M059J (cell line): ENCODE measurements at places on chromosomes 16 and 17.

- peak; percentile 83 for DNase-seq
Observed at GRCh38 chr16:11611871-11612664, 25.3 kb upstream of the LITAF start.

DNA sequence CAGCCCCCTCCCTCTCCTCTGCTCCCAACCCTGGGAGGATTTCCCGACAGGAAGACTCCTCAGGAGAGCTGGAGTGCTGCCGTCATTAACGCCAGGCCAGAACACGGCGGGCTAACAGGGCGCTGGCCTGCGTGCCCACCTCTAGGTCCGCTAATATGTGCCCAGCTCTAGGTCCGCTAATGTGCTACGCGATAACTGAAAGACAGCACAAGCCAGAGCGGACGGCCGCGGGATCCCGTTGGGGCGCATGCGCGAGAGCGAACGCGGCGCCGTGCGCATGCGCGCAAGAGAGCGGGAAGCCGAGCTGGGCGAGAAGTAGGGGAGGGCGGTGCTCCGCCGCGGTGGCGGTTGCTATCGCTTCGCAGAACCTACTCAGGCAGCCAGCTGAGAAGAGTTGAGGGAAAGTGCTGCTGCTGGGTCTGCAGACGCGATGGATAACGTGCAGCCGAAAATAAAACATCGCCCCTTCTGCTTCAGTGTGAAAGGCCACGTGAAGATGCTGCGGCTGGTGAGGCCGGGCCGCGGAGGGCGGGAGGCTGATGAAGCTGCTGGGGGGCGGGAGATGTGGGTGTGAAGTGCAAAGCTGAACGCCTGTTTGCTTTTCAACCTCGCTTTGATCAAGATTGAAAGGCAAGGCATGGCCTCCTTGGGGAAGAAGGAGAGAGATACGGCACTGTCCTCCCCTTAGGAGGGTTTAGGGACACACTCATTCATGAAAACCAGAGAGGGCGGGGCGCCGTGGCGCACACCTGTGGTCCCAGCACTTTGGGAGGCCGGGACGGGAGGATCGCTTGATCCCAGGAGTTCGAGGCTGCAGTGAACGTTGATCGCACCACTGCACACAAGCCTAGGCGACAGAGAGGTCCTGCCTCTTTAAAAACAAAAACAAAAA is at the start of gene CKLF:
CKLF (plus strand) TSS at position 291 of the 892 bp plus-strand sequence; CDS start at position 431, 140 bp downstream.
- DNase-seq = peak; percentile 84

DNA sequence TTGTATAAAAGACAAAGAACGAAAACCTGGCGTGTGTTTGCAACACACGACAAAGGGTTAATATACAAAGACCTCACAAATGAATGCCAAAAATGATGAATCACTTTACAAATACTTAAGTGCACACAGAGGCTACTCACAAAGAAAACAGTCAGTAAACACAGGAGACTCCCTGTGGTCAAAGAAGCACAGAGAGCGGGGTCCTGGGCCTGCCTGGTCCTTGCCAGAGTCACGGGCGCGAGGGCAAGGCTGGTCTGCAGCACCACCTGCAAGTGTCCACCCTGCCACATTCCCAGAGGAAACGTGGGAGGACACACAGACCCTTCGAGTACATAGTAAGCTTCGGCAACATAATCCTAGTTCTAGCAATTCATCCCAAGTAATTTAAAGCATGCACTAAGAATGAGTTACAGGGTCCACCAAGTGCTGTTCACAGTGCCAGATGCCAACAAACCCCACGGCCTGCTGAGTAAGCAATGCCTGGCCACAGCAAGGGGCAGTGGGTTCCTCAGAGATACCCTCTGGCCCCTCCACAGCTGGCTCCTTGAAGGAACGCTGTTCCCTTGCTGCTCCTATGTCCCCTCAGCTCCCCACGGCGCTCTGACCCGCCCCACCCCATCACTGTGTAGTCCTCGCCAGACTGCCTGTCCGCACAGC is 24.6 kb upstream of the FAAP100 start:
- peak; percentile 83 for DNase-seq

DNA sequence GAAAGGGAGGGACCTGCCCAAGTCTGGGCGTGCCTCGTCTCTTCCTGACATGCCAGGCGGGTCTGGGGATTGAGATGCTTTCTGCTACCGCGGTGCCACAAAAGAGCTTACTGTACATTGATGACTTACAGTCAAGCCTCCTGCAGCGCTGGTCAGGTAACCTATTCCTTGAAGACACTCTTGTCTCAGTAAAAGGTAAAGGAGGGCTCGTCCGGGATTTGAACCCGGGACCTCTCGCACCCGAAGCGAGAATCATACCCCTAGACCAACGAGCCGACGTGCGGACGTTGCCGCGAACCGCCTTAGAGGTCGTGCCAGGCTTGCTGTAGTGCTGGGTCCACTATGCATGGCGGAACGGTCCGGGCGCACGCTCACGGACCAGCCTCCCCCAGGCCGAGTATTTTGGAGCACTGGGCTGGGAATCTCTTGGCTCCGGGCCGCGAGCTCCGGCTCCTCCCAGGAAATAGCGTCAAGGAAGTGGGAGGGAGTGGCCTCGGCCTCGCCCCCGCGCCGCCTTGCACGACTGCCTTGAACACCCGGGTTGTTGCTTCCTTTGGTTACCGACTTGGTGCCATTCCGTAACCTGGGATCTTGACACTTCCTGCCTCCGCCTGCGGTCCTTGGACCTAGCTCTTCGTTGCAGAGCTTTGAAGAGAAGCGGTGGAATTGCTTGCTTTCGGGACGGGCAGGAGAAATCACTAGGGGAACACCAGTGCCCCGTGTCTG is 12.4 kb upstream of the AURKB start:
- DNase-seq = peak; percentile 94

- no peak for DNase-seq
Observed at GRCh38 chr16:30774367-30775130, 12.4 kb downstream of the RNF40 start.

- peak; percentile 94 for DNase-seq
Observed at GRCh38 chr17:76497979-76498875, 3.0 kb downstream of the RHBDF2 start.

DNA sequence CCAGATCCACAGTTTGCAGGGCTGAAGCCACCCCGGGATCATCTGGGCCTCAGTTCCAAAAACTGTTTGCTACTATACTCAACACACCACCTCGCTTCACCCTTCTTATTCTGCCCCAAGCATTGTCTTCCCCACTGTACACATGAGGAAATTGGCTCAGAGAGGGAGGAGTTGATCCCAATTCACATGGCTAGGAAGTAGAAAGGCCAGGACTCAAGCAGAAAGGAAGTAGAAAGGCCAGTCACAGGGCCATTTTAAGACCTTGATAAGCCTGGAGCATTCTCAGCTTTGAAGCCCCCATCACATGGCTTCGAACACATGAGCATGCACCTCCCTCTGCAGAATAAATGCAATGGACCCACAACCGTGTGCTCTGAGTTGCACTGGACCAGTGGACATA is 7.7 kb upstream of the PRSS22 start:
- no peak for DNase-seq

- DNase-seq = peak; percentile 84
Observed at GRCh38 chr16:77794586-77794985, 6.2 kb downstream of the VAT1L start.

DNA sequence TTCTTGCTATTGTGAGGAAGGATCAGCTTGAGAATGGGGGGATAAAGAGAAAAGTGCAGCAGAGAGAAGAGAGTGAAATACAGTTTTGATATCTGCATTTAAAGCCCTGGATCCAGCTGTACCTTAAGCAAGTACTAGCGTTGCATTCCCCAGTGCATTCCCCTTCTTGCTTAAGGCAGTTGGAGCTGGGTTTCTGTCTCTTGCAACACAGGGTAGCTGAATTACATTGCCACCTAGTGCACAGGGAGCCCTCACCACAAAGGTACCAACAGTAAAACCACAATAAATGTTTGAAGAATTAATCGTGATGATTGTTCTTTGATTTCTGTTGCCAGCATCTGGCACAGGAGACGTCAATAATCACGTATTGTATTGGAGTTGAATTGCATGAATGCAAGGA is 588.7 kb downstream of the RBFOX1 start:
- DNase-seq = peak; percentile 7

- peak; percentile 28 for DNase-seq
Observed at GRCh38 chr16:75482434-75483205, 12.6 kb downstream of the CHST6 start.

DNA sequence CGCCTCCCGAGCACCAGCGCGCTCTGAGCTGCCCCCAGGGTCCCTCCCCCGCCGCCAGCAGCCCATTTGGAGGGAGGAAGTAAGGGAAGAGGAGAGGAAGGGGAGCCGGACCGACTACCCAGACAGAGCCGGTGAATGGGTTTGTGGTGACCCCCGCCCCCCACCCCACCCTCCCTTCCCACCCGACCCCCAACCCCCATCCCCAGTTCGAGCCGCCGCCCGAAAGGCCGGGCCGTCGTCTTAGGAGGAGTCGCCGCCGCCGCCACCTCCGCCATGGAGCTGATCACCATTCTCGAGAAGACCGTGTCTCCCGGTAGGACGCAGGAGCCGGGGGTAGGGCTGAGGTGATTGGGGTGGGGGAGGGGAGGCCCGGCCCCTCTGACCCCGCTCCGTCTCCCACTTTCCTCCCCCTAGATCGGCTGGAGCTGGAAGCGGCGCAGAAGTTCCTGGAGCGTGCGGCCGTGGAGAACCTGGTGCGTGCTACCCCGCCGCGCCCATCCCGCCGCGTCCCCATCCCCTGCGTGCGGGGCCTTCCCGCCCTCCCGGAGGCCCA is 329 bp downstream of the KPNB1 start:
- no peak for DNase-seq

DNA sequence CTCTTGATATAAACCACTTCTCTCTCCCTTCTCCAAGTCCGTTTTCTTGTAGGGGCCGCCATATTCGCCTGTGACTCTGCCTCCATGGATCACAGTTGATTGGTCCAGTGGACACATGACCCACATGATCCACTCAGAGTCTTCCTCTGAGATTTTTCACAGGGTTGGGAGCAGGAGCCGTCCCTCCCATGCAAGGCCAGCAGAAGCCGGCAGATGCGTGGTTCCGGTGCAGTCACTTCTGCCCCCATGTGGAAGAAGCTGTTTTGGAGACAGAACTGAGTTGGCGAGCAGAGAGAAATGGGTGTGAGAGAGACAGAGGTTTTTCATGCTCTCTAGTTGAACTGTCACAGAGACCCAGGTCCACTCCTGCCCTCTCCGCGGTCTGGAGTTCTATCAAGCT is 83.3 kb downstream of the C16orf95 start:
- DNase-seq = peak; percentile 33

DNA sequence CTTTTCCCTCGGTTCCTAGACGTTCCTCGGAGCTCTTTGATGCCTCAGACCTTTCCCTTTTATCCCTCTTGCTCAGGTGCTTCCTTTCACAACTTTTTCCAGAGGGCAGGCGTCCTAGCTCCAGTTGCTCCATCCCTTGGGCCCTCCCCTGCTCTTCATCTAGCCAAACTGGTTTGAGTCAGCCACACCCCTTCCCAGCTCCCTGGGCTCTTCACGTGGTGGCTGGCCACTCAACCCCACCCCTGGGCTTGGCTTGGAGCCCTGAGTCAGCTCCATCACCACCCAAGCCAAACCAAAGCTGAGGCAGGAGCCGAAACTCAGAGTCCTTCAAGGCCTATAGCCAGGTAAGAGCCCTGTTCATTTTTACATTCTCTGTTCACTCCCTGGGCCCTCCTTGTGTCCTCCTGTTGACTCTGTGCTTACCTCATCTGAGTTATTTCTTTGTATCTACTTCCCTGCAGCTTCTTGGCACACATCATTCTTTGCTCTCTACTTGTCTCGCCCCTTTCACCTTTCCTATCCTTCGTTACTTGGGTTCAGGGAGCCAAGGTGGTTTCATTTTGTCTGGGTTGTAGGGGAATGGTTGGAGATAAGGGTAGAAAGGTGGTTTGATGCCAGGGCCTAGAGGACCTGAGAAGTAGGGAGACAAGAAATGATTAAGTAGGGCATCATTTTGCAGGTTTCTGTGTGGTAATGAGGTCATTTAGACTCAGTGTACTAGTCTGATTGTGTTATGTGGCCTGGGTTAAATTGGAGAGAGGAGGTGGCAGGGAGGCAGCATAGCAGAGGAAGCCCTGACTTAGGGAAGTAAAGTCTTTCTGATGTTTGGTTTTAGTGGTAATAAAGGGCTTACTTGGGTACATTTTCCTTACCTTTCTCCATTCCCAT is 7.6 kb upstream of the PHKG2 start:
- DNase-seq = peak; percentile 91

DNA sequence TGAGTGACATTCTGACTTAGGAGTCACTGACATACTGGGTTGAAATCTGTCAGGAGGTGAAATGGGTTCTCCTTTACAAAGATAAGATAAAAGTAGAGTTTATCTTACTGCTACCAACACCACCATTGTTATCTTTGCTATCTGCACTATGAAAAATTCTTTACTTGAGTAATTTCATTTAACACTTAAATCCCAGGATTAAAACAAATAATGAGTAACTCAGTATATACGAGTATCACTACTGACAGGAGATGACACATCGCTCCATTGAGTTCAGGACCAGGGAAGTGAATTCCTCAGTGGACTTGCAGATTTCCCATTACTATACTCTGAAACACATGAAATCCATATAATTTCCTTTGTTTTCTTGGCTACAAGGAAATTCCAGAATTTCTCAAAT is 242.1 kb upstream of the NLRP1 start:
- DNase-seq = peak; percentile 65

DNA sequence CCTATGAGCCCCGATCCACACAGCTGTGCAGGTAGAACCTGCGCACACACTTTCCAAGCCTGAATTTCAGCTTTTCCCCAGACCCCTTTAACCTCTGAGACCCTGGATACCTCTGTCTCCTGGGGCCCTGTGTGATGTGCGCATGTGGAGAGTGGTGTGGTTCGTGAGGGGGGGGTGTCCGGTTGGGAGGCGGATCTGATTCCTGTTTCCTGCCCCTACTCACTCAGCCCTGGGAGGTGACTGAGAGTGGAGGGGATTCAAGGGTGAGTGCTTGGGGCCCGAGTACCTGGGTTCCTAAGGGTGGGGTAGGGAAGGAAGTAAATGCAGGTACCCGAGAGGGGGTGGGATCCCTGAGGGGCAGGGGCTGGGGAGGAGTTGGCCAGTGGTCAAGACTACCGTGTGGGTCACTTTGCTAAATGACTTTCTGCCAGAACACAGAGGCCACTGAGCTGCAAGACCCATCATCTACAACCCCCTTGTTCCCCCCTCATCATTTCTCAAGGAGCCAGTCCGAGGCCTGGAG is 621 bp downstream of the ARHGEF15 start:
- no peak for DNase-seq

- DNase-seq = no peak
Observed at GRCh38 chr16:886084-886543, 84.7 kb downstream of the LMF1 start.

GRCh38 chr17:58516644-58517377 is 2.4 kb upstream of the MTMR4 start:
- DNase-seq = no peak

- DNase-seq = no peak
Observed at GRCh38 chr17:76027159-76027839, at the start of gene EVPL. TSS of gene EVPL (minus strand) at chr17:76027306. CDS start at chr17:76027198, 108 bp downstream.
